ENCODE measurements at places on chromosomes 12 and 14.

GRCh38 chr12:121673013-121673511, 3.6 kb upstream of the MORN3 start:
- DNase-seq = no peak

GRCh38 chr12:62146318-62146717, 113.9 kb upstream of the USP15 start:
- DNase-seq = no peak

DNA sequence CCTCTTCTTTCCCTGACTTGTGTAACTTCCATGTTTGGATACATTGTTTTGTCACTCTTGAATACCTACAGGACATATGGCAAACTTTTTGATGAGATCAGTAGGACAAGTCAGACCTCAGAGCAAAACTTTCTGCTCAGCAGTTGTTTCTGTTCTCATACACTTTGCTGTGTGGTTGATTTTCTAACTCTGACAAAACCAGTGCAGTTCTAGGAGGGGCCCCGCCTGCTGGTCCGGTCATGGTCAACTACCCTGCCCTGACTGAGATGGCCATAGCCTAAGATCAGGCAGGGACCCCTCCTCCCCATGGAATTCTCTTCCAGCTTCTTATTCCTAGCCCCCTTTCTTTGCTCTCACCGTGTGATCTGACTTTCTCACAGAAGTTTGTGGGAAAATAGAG, 92.8 kb downstream of the OTOGL start:
- no peak for DNase-seq

DNA sequence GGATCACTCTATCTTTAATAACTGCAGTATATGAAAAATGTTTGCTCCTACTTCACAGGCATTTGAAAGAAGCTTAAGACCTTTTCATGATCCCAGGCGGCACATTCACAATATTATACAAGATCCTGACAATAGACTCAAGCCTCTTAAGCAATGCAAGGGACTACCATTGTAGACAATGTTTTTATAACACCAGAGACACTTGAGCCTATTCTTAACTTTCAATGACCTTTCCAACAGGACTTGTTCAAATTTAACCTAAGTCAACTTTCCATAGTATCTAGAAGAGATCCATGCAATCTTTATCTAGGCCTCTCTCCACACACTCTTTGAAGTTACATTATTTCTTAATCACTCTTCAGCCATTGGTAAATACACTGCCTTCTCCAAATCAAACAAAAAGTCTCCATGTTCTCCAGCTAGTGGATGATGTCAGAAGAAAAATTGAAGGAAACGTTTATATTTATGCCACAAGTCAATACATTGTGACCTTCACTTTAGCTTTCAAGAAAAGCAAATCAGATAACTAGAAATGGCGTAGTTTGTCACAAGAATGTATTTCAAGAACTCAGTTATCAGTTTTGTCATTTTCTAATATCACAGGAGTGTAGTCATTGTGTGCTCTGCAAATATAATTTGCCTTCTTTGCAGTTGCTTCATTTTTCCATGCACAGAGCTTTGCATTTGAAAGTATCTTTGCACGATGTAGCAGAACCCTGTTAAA, 41.2 kb downstream of the PHLDA1 start:
- DNase-seq = no peak

- no peak for DNase-seq
These were observed 89.6 kb downstream of the MSRB3 start for GRCh38 chr12:65368055-65368454.

DNA sequence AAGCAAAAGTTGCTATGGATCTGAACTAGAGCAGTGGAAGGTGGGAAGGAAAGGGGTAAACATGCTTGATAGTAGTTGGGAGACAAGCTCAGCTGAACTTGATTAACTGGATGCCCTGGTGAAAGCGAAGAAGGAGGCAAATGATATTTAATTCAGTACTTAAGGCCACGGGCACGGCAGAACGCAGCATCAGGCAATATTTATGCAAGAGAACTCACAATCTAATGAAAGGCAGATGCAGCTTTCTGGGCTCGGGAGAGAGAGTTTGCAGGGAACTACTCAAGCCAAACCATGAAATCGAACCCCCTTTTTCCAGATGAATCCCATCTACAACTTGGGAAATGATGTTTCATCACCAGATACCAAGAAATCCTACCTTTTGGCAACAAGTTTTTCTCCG, 3.5 kb upstream of the CNIH1 start:
- DNase-seq = no peak

DNA sequence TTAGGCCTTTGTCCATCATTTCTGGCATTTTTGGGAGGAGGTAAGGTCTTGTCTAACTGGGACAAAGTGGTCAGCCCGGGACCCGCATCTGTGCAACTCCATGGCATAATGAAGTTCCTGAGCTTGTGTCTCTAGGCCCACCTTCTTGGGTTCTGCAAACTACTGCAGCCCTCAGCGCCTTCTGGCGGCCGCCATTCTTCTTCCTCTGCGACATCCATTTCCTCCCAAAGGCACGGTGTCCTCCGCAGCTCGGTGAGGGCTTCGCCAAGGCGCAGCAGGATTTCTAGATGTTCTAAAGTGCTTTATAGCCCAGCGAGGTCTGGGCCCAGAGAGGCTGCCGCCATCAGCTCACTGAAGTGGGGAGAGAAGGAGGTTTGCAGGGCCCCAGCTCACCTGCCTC, 134.4 kb upstream of the OR4E1 start:
- DNase-seq = no peak

DNA sequence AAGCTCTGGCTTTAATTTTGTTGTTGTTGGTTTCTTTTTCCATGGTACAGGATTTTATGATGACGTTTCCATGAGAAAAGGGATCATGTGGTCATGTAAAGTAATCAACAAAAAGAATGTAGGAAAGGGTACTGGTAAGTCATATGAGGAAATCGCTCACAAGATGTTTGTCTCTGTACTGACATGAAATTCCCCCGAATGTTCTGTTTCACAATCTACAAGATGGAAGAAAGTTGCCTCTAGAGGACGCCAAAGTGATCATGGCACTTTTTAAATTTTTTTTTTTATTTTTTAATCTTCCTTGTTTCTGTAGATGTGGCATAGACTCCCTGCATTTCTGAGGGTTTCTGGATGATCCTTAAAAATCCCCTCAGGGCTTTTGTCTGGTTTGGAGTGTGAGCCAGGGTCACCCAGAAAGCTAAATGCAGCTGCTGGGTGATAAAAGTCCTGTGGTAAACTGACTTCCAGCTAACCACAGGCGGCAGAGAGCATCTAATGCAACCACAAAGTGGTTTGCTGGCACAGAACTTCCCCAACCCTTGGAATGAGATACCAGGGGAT, 393.5 kb downstream of the CCDC91 start:
- DNase-seq = no peak

GRCh38 chr12:18108611-18109010, 18.6 kb upstream of the RERGL start:
- DNase-seq = no peak

DNA sequence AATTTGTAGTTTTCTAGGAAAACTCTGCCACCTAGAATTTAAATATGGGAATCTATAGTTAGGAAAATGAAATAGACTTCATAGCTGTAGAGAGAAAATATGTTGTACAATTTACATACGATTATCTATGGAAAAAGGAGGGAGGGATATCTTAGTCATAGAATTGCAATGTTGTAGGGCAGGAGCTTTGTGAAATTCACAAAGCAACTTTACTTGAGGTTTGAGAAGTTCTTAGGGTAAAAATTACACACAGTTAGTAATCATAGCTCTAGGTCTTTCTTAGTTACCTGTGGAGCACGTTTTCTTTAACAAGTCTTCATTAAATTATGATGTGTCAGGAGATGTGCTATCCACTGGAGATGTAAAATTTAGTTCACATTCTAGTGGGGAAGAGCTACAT, 61.4 kb upstream of the DBX2 start:
- no peak for DNase-seq

GRCh38 chr12:116164250-116165035, 113.0 kb downstream of the MED13L start:
- DNase-seq = no peak

Measured in GM20000 (cell line).